ENCODE measurements at places on chromosomes 13 and 19. TPM values are rescaled to one million over a fixed set of nuclear protein-coding genes. Genes with fewer than 3 reads are reported as not detected.

GRCh38 chr13:20550799-20551198, 16.2 kb upstream of the IFT88 start:
- no peak for DNase-seq

ZNF274 gene
- 9.6 TPM for total RNA-seq

DNA sequence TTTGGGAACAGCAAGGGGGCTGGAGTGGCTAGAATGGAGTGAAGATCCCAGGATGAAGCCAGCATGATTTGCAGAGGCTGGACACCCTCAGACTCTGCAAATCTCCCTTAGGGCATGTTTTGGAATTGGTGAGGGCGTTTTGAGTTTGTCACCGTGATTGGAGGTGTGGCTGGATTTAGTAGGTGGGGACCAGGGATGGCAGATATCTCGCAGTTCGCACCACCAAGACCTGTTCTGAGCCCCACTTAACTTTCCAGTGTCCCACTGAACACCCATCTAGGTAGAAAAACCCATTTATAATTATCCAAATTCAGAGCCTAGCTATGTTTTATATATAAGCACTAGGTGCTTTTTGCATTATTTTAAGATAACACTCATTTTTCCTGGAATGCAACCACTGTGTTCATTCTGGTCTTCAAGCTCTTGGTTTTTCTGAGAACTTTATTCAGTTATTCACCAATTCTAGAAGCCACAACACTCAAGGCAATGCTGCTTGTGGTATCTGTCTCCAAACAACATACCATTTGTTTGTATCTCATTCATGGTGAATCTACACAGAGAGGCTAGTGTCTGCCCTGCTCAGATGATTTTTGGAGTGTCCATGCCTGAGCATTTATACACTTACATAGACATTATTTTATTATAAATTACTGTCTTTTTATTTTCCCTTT, 3.0 kb upstream of the NANOS2 start:
- no peak for DNase-seq

DNA sequence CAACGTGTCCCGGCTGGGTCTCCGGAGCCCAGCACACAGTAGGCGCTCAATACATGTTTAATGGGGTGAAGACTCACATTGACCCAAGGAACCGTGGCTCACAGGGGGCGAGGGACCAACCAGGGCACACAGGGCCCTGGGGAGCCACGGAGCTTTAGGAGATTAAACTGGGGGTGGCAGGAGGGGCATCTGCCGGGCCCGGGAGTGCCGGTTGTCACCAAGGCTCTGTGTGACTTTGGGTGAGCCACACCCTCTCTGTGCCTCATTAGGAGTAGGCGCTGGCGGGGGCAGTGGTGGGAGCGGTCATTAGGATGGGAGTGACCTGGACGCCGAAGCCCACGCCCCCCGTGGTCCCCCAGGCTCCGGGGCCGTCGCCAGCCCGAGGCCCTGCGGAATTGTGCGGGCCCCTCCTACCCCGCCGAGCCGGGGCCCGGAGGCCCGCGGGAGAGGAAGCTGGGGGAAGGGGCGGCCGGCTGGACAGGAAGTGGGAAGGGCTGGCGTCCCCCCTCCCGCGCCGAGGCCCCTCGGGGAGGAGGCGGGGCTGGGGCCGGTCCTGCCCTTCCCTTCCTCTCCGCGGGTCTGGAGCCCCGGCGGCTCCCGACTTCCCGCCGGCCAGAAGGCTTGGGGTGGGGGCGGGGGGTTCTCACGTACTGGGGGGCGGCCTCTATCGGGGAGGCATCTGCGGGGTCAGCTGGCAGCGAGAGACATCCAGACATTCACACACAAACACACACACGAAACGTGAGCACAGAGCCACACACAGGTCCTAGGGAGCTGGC, 1.8 kb upstream of the SSBP4 start:
- DNase-seq, result peak; percentile 94

CHAF1A gene
- total RNA-seq, result 7.8 TPM

- no peak for DNase-seq
Measured at GRCh38 chr19:8332976-8333766, 9.9 kb downstream of the KANK3 start.

GRCh38 chr19:30745476-30745985, 373.3 kb downstream of the ZNF536 start:
- no peak for DNase-seq

Data from lung microvascular endothelial cell (primary cell).